ENCODE measurements at places on chromosomes 1 and 21.

DNA sequence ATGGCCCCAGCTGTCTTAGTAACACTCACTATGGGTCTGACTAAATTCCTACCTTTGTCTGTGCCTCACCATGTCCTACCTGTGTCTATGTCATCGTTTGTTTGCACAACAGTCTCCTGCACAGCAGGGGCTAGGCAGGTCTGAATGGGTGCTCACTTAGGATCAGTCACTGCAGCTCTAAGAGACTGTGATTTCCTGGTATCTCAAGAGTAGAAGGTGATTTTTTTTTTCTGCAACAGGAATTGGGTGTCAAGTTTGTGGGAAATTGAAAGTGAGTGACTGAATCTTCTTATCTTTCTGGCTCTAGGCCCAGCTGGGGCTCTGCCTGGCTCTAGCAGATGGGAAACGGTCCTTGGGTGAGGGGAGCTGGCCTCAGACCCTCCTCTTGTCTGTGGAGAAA lies 46.4 kb upstream of the TRABD2B start:
- no peak for DNase-seq

GRCh38 chr1:194830387-194830786 lies 1644.0 kb upstream of the B3GALT2 start:
- DNase-seq, result no peak

- DNase-seq, result no peak
Measured at GRCh38 chr1:6248932-6249738, 5.2 kb downstream of the HES3 start.

DNA sequence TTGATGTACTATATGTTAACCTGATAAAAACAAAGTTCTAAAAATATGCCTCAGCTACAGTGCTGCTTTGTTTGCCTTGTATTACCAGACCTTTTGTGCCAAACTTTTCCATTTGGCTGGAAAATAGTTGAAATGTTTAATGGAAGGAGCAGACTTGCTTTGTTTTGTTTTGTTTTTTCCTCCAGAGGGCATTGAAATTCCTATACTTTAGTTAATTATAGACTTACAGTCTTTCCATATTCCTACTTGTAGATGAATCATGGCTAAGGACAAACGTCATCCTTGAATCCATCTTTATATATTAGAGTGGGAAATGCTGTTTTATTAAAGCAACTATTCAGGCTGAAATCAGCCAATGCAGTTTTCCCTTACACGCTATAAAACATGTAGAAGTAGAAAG lies 6.7 kb downstream of the CAP1 start:
- DNase-seq, result no peak

DNA sequence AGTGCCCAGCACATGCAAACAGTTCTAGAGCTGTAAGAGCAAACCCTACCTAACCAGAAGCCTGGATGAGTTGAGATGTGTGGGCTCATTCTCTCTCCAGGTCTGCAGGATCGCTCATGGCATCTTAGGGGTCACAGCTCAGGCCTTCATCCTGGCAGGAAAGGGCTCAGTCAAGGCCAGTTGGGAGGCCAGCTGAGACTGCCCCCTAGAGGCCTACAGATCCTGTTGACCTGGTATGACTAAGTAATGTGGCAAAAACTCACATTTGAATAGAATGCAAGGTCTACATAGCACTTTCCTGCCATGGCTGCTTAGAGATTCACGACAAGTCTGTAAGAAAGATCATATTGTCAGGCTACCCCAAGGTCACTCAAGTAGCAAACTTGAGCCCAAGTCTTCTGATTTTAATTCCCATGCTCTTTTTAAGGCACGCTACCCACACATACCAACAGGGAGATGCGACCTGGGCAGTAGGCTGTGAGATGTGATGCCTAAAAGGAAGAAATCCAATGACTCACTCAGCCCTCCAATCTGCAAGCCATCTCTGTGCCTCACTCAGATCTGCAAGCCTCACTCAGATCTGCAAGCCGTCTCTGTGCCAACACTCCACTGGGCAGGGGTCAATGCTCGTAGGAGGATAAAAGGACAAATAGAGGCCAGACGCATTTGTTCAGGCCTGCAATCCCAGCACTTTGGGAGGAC lies 5.1 kb upstream of the CAPN8 start:
- peak; percentile 14 for DNase-seq

GRCh38 chr1:116525440-116525839 lies 45.4 kb downstream of the CD58 start:
- no peak for DNase-seq

- DNase-seq, result no peak
Measured at GRCh38 chr1:19689856-19690255, 25.2 kb downstream of the HTR6 start.

DNA sequence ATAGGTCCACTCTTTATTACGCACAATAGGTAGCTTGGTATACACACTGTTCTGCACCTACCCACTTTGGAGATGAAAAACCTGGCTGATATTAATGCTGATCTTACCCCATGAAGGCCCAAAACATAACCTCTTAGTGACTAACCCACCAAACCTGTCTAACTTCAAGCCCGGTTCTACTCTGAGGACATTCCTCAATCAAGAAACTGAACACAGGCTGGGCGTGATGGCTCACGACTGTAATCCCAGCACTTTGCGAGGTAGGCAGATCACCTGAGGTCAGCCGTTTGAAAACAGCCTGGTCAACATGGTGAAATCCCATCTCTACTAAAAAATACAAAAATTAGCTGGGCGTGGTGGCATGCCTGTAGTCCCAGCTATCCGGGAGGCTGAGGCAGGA lies 50.5 kb downstream of the EYA3 start:
- DNase-seq, result no peak

GRCh38 chr1:208235982-208236761 lies 8.0 kb downstream of the PLXNA2 start:
- no peak for DNase-seq

GRCh38 chr1:69835955-69836354 lies 268.2 kb downstream of the LRRC7 start:
- DNase-seq, result no peak

GRCh38 chr1:163054181-163054591 lies 15.0 kb upstream of the RGS4 start:
- DNase-seq, result no peak

GRCh38 chr1:63752176-63752575 lies 21.6 kb upstream of the ROR1 start:
- no peak for DNase-seq

DNA sequence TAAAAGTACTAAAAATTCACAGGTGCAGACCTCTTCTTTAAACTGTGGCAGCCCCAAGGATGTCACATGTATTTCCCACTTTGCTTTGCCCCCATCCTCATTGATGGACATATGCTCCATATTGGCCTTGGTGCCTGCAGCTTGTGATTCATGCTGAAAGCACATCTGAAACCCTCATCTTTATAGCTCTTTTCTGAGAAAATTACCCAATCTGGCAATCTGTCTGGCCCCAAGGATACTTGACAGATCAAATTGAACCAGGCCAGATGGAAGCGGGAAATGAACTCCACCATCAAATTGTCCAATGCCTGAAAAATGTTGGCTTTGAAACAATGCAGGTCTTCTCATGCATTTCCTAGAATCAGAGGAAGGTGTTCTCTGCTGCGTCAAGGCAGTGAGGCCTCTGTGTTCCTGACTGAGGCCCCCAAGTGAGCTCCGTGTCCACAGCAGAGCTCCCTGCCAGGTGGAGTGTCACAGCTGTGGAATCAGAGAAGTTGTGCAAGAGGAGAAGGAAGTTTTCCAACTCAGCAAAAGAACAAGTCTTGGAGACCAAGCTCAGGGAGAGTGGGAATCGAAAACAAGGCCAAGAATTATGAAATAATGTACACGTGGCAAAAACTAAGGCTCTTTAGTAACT lies 323.7 kb downstream of the PLPP3 start:
- DNase-seq, result no peak

GRCh38 chr21:45634511-45635183 lies 8.9 kb upstream of the PCBP3 start:
- DNase-seq, result no peak

- DNase-seq, result no peak
Measured at GRCh38 chr1:74779750-74780149, 46.8 kb downstream of the TYW3 start.

GRCh38 chr21:45470087-45470515 lies 65.1 kb downstream of the COL18A1 start:
- no peak for DNase-seq

- no peak for DNase-seq
Measured at GRCh38 chr1:201631037-201631436, 92.1 kb downstream of the NAV1 start.

GRCh38 chr1:11462224-11462923 lies 16.6 kb upstream of the DISP3 start:
- DNase-seq, result peak; percentile 22

DNA sequence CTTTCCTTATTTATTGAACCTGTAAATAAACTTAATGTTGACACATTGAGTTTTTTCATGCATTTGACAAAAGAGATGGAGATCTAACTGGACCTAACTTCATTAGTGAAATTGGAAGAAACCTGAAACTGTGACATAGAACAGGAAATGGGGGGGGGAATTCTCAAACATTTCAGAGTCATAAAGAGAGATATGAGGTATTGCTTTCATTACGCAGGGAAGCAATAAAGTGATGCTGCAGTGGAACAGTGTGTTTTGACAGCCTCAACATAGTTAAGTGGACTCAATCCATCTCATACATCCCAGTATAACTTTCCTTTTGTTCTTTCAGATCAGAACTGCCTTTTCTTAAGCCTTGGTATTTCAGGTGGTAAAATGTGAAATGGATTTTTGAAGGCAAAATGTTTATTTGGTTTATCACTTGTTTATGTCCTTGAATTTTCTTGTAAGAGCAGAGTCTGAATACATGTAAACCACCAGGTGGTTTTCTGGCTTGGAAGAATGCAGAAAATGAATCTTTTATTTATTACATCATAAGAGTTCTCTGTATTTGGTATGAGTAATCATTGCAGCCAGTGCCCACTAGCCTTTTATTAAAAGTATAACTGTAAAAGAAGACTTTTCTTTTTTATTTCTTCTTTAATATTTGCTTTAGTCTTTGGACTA lies 132.5 kb downstream of the ZNF326 start:
- no peak for DNase-seq

- DNase-seq, result no peak
Measured at GRCh38 chr1:248890549-248891498, 15.2 kb upstream of the PGBD2 start.

- no peak for DNase-seq
Measured at GRCh38 chr1:64292399-64292798, 89.0 kb downstream of the UBE2U start.
